Activated CD4-positive, alpha-beta memory T cell treated with anti-CD3 and anti-CD28 coated beads for 36 hours (primary cell): ENCODE measurements at places on chromosomes 5 and 9. TPM values are rescaled to one million over a fixed set of nuclear protein-coding genes. Genes with fewer than 3 reads are reported as not detected.

- DNase-seq, result no peak
Measured at GRCh38 chr5:156836846-156837245, 13.2 kb upstream of the PPP1R2B start.

The PCDHB16 gene
- total RNA-seq, result not detected

The SPATA31C1 gene
- not detected for total RNA-seq

DNA sequence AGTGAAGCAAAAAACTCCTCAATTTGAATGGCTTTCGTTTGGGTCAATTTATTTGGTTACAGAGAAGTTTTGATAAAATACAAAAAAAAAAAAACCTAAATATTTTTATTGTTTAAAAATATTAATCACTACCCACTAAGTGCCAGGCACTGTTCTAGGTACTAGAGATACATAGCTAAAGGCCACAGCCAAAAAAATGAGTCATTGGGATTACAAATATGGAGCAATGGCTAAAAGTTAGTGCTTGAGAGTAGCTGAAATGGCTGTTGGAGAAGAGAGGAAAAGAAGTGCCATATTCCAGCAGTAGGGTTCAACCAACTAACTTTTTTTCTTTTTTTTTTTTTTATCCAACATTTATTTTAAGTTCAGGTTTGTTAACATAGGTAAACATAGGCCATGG lies 130.1 kb upstream of the PTGER4 start:
- DNase-seq, result no peak

DNA sequence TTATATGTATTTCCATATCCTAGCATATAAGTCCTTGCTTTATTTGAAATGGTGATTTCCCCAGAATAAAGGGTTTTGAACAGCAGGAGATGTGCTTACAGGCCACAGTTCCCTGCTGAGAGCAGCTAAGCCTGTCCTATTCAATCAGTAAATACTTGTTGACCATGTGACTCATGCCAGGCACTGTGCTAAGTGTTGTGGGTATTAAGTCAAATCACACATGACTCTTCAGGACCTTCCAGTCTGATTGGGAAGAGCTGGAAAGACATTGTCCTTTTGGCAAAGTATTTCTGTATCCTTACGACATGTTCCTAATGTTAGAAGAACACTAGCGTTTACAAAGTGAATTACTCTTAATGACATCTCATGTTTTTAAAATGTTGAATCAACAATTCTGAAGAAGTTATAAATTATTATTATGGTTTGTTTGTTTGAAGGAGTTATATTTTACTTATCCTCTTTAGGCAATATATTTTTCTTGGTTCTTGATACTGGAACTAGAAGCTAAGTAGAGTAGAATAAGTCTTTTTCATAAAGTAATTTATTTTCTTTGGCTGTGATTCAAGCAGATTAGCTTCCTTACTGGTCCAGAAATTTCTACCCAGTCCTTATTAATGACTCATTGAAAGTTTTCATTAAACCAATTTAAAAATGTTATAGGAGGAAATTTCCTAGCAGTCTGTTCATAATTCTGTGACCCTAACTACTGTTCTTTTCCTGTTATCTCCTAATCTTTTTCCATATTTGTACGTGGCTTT lies 82.1 kb downstream of the GAPVD1 start:
- no peak for DNase-seq

DNA sequence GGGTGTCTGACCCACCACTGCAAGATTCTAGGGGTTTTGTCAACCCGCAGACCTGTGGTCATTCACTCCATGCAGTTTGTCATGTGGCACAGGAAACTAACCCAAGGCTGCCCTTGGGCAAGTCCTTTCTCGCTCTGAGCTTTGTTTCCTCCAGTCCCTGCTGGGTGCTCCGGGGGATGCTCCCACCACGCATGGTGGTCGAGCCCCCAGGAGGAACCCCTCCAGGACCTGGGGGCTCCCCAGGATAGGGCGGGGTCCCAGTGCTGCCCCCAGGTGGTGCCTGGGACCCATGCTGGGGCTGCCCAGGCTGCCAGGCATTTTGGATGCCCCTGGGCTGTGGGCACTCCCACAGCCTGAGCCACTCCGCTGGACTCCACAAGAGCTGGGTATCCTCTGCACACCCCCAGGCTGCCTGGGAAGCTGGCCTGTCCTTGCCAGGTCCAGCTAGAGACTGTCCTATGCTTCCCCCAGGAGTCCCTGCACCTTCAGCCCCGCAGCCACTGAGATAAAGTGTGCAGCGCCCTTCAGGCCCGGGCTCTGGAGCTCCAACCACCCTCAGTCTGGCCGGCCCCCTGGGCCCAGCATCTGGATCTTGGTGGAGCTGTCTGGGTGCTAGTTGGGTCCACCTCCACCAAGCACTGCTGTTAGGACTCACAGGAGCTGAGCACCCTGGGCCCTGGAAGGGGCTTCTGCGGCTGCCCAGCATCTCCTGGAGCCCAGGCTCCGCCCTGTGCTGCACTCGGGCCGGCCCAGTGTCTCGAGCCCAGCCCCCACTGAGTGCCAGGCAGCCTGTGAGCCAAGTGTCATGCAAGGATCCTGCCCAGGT lies 104.3 kb downstream of the PHF2 start:
- DNase-seq, result peak; percentile 3

The ADRB2 gene
- total RNA-seq, result 0.52 TPM

The ESM1 gene
- 0.56 TPM for total RNA-seq

The SLC34A1 gene
- not detected for total RNA-seq

GRCh38 chr5:1505506-1506241 lies 18.1 kb downstream of the LPCAT1 start:
- DNase-seq, result no peak

The SLIT3 gene
- 2.1 TPM for total RNA-seq

DNA sequence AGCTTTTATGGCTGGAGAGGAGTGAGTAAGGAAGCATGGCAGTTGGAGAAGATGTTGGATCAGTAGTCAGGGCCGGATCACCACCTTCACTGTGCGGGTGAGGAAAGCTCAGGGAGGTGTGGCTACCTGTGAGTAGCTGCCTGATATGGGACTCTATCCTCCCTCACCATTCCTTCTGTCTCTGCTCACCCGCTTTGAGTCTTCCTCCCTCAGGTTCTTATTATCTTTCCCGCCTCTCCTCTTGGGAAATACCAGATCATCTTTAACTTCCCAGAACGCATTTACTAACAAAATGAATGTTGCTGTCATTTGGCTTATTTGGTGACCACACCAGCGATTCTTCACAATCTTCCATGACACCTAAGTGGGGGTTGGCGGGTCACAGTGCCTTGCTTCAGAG lies 140.7 kb upstream of the GPR151 start:
- DNase-seq, result no peak

- DNase-seq, result no peak
Measured at GRCh38 chr5:130400091-130400490, 495.8 kb downstream of the CHSY3 start.

DNA sequence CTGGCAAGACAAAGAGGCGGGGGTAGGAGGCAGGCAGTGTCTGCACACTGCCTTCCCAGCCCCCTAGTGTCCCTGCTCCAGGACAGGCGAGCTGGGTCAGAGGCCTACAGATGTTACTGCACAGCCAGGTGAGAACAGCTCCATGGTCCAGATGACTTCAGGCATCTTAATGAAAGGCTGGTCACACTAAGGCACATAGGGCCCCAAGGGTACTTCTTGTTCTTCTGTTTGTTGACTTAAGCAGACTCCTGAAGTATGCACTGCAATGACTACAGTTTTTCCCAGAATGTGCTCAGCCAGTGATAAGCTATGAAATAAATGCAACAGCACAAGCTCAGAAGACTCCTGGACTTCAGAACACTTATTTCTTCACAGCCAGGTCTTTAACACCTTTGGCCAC lies 27.4 kb downstream of the ATPSCKMT start:
- DNase-seq, result no peak
